ENCODE measurements at places on chromosomes 6 and 20.
A peak's percentile ranks its signal among the peaks of the same experiment; 100 is the strongest.

- DNase-seq, result no peak
Measured at GRCh38 chr20:19833395-19833794, 75.3 kb downstream of the RIN2 start.

DNA sequence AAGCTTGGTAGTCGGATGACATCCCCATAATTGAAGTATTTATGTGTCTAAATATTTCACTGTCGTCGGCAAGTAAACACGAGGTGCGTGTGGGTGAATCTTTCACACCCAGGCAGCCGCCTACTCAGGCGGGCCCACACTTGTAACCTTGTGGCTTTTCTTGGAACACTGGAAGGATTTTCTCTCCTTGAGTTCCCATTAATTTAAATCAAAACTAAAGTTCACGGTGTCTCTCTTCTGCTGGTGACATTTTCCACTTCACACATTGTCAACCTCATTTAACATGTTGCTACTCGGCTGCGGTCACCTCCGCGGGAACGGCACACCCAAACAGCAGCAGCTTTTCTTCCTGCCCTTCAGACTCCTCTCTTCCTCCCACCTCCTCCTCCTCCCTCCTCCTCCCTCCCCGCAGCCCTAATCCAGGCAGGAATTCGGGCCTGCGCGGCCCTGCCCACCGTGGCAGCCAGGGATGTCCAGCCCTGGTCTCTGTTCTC, 336.6 kb downstream of the QKI start:
- DNase-seq, result no peak

DNA sequence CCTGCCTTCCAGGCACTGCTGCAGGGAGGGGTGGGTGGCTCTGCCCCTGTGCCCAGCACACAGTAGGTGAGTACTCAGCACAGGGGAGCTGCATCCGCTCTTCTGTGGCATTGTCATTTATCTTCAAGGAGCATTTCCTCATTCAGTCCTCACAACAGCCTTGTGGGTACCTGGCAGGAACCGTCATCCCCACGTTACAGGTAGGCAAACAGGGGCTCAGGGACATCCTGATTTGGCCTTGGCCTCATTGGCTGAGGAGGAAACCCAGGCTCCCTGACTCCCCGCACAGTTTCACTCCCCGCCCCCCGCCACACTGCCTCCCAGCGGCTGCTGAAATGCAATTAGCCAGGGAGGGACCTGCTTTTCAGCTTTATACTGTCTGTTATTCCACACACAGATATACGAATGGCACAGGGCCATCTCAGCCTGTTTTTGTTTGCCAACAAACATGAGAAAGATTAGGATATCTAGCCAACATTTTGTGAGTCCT, 24.2 kb upstream of the PNPLA1 start:
- no peak for DNase-seq

DNA sequence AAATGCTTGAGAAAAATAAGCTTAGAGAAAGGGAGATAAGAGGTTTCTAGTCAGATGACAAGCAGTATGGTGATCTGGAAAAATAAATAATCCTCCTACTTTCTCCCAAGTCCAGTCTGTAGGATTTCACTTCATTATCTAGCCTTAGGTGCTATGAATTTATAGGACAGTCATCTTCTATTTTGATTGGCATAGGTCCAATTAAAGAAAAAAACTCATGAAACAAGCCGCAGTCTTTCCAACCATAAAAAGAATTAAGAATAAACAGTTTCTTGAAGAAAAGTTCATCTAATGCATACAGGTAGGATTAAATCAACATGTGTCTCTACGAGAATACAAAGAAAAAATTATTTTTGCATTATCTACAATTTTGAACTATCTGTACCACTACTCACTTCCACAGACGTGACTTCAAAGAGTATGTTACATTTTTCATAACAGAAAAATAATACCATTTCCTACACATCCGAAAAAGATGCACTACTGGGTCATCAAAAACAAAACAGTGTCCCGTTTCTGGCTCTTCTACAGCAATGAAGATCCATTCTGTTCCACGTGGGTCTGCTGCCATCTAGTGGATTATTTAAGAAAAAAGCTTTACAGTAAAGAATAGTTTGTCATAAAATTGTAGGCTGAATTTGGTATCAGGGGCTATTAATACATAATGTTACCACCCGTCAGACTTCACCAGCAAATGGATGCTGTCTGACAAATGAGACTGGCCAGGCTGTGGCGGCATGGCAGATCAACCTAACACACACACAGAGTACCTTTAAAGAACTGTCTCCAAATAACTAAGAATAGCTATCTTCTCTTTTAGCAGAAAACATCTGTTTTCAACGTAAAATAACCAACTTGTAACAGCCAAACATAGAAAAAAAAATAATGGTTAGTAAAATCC, 28.9 kb downstream of the STX7 start:
- DNase-seq, result peak; percentile 19

DNA sequence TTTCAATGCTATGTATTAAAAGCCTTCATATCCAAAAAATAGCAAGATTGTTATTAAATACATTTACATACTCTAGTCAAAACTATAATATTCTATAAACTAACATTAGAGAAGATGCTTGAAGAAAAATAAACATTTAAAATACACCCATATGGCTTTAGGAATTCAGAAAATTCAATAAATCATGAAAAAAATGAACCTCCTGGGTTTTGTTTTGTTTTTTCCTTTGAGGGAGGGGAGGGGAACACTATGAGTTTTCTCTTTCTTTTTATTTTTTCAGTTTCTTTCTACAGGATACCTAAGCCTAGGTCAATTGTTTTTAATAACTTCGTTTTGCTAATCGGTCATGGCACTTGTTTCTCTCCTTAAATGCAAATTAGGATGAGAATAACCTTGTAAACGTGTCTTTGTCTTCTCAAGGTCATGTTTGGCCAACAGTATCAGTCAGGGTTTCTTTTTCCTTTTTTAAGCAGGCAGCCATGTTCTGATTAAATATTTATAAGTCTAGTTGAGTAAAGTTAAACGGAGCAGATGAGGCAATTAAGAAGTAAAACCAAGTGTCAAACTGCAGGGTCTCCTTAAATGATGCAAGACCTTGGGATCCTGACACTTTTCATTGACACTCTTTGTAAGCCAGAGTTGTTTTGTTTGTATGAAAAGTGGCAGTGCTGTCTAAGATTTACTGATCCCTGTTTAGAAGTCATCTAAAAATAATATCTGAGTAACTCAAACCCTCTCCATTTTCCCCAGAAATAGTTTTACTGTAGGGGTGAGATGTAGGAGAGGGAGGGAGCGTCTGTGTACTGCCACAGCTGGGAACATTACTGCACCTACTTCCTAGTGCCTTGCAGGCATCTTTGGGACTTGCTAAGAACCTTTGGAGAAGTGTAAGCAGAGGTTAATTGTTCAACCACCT, 392.3 kb downstream of the PLCB1 start:
- DNase-seq, result no peak

DNA sequence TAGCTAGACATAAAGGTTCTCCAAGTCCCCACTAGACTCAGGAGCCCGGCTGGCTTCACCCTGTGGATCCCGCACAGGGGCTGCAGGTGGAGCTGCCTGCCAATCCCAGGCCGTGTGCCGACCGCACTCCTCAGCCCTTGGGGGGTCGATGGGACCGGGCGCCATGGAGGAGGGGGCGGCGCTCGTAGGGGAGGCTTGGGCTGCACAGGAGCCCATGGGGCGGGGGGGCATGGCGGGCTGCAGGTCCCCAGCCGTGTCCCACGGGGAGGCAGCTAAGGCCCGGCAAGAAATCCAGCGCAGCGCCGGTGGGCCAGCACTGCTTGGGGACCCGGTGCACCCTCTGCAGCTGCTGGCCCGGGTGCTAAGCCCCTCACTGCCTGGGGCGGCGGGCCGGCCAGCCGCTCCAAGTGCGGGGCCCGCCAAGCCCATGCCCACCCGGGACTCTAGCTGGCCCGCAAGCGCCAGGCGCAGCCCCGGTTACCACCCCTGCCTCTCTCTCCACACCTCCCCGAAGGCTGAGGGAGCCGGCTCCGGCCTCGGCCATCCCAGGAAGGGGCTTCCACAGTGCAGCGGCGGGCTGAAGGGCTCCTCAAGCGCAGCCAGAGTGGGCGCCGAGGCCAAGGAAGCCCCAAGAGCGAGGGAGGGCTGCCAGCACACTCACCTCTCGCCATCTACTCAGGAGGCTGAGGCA, 26.5 kb upstream of the ID1 start:
- DNase-seq, result no peak

DNA sequence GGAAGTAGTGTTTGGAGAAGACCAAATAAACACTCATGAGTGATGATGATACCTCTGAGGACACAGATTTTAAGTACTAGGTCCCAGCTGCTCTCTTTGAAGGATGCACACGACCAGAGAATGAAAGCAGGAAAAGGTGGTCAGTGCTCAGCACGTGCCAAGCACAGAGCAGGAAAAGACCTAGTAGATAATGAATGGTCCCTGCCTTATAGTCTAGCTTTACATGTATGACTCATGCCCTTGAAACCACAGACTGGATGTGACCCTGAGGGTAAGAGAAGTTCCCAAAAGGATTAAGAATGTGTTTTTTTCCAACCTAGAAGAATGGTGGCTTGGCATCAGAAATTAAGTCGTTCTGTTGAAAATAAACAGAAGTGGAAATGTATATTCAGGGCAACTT, 2.8 kb upstream of the MC3R start:
- DNase-seq, result no peak

GRCh38 chr6:53920881-53921280, 126.1 kb downstream of the LRRC1 start:
- no peak for DNase-seq

- DNase-seq, result no peak
Measured at GRCh38 chr6:117829594-117830319, 77.3 kb upstream of the SLC35F1 start.

GRCh38 chr6:12580290-12580689, 136.3 kb upstream of the PHACTR1 start:
- no peak for DNase-seq

DNA sequence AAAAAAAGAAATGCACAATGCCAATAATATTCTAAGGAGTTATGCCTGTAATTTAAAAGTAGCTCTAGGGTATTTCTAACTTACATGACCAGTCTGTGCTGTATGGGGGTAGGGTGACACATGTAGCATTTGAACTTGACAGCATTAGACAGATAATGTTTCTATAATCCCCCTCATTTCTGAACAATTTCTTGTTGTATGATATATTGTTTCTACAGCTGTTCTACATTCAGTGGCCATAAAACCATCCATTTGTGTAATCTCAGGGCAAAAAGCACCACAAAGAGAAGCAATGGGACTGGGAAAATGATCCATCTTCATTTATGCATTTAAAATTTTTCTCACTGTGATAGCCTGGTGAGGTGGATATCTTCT, 767.8 kb downstream of the TFAP2A start:
- no peak for DNase-seq

DNA sequence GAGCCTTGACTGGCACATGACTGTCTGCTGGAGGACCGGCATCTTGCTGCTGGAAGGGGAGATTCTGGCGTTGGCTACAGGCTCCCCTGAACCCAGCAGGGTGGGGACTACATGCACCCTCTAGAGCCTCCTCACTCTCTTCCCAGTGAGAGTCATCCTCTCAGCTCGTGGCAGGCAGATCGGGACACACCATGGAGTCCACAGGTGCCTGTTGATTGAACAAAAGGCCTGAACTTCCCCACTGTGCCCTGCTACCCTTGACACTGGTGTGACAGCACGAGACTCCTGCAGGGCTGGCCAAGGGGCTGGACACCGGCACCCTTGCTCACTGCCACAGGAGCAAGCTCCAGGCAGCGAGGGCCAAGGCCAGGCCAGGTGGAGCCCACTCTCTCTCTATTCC, 8.2 kb downstream of the FRMD1 start:
- DNase-seq, result no peak

- DNase-seq, result no peak
Measured at GRCh38 chr20:23754731-23755130, 4.0 kb upstream of the CST1 start.

GRCh38 chr6:161676586-161676985, 402.7 kb upstream of the AGPAT4 start:
- no peak for DNase-seq

GRCh38 chr6:107968081-107968480, 10.1 kb upstream of the SEC63 start:
- DNase-seq, result no peak

GRCh38 chr6:108677894-108678293, 117.2 kb downstream of the FOXO3 start:
- DNase-seq, result no peak

- no peak for DNase-seq
Measured at GRCh38 chr20:14860410-14860814, 523.0 kb upstream of the FLRT3 start.

GRCh38 chr6:145819994-145820393, 5.4 kb upstream of the FBXO30 start:
- no peak for DNase-seq

- peak; percentile 50 for DNase-seq
Measured at GRCh38 chr20:38863024-38863851, 57.7 kb downstream of the PPP1R16B start.

GRCh38 chr6:157613011-157613522, 210.0 kb upstream of the SNX9 start:
- DNase-seq, result no peak

DNA sequence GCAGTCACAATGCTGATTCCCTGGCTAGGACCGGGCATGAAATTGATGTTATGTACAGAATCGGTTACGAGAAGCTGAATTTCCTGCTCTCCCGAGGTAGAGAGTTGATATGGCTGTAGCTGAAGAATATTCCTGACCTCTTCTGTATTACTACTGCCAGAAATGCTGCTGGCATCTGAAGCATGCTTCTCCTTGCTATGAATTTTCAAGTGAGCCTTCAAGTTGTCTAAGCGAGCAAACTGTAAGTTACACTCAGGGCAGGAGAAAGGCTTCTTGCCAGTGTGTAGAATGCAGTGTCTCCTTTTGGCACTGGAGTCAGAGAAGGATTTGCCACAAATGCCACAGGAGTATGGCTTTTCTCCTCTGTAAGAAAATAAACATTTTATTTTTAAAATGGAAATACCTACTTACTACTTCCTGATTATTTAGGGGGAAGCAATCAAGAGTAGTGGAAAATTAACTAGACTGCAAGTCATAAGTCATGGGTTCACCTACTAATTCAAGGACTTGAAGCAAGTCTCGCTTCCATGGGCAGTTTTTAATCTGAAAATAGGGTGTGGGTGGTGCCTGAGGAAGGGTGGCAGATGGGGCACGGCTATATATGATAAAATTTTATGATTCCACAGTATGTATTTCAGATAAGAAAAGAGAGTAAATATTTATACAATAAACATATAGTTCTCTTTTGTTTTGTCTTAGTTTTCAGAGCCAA, 10.8 kb upstream of the MICAL1 start:
- DNase-seq, result no peak

- DNase-seq, result no peak
Measured at GRCh38 chr20:15806105-15806504, 767.1 kb downstream of the KIF16B start.

DNA sequence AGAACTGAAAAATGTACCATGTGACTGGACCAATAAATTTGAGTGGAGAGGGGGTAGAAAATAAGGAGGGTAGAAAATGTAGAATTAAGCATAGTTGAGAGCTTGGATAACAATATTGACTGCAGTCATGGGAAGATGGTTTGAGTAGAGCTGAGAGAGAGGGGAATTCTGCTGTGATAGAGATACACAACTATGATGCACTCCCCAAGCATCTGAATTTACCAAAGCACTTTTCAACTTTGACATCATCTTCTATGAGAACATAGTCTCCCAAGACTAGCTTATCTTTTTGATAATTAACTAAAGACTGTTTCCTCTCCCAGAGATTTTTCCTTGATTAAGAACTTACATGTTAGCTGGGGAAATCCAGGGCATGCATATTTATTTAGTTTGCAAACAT, 103.1 kb downstream of the TNFRSF21 start:
- DNase-seq, result no peak

All from activated gamma-delta T cell treated with anti-CD3 and anti-CD28 coated beads, Interleukin-2, amount 50 U/mL, for 16 hours (primary cell).